ENCODE measurements at places on chromosomes 1 and 21.

GRCh38 chr1:163054181-163054591, 15.0 kb upstream of the RGS4 start:
- DNase-seq = no peak

DNA sequence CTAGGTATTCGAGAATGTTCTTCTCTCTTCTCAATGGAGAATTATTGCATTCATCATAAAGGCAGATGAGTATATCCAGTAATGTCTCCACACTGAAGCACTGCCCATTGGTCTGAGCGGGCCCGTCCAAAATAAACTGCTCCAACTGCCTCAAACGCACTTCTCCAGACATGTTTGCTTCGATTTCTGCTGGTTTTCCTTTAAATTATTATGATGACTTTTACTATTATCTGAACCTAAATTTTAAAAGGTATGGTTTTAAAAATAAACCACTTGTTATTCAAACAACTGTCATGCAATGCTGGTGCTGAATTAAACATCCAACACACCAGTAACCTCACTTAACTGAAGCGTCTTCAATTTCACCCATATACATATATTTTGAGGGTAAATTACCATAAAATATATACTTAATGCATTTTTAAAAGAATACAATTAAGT, 1.3 kb downstream of the CDC42BPA start:
- DNase-seq = no peak

DNA sequence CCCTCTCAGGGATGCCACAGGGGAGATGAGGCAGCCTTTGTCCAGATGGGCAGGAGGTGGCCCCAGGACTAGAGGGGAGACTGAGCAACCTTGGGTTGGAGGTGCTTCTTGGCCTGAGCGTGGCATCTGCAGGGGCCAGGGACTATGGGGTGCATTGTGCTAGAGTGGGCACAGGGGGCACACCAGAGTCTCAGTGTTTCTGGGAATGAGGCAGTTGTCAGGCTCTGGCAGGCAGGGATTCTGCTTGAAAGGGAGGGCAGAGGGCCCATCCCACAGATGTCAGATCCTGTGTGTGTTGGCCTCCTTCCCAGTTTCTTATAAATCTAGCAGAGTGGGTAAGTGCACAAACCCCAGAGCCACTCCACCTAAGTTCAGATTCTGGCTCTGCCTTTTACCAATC, 13.7 kb downstream of the LGR6 start:
- DNase-seq = no peak

DNA sequence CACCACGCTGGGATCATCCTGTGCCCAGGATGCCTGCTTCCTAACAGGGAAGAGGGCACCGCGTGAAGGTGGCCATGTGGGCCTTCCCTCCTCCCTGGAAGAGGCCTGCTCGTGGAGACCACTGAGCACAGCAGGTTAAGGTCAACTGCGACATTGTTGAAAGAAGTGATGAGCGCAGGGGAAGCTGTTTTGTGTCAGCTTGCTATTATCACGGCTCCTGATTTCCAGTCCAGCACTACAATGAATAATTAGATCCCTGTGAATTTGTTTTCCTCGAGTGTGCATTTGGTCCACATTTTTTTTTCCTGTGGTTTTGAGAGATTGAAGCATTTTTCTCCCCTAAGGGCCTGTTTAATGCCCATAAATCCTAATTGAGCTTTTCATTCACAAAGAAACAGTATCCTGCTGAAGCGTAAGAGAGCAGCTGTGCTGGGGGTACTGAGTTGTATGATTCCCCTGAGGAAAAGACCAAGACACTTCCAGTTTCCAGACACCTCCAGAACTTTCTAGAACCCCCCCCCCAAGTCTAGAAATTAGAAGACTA, 204.9 kb downstream of the KCNJ6 start:
- no peak for DNase-seq

DNA sequence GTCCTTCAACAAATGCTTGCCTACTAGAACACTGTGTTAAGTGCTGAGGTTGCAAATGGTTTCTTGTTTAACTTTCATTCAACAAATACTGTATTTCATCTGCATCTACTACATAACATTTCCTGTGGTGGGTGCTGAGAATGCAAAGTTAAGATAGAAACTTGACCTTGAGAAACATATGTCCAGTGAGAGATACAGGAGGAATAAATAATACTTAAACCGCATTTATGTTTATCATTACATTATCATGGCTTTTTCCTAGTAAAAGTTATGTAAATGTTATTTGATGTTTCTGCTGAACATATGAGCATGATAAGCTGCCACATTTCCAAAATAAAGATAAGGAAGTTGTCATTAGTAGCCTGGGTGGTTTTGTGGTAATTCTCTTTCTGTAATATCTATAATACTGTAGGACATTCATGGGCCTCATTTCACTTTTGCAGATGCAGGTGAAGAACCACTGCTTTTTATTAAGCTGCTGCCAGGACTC, 590.4 kb downstream of the PLPP3 start:
- DNase-seq = no peak

- DNase-seq = no peak
Measured at GRCh38 chr1:37274486-37274885, 199.9 kb upstream of the ZC3H12A start.

GRCh38 chr1:52305417-52306226, 60.4 kb downstream of the CC2D1B start:
- DNase-seq = no peak

DNA sequence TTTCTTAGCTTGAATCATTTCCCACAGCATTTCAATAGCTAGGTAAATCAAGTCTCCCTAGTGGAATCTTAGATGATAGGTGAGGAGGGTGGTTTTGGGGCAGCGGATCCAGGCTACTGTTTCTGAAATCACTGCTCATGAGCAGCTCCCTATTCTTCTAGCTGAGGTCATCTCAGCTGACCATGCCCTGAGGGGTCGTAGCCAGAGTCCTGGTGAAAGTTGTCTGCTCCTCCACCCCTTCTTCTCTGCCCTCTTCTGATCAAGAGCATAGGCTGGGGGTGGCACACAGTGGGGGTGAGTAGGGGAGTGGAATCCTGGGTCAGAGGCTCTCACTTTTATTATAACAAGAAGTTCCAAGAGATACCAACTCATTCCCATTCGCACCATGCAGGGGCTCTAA, 76.2 kb downstream of the SLC16A1 start:
- no peak for DNase-seq

DNA sequence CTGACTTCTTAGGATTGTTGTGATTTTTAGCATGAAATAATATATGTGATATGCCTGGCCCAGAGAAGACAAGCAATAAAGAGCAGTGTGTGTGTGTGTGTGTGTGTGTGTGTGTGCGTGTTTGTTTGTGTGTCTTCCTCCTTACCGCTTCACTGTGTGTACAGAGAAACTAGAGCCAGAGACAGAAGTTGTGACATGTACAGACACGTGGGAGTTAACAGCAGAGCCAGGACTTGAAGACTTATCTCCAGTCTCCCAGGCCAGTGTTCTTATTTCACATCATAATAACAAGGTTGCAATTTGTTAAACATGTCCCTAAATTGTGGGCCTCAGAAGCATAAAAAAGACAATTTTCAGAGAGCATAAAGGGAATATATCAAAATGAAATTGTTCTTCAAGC, 192.0 kb upstream of the JUN start:
- no peak for DNase-seq

GRCh38 chr1:192756314-192756713, 52.5 kb upstream of the RGS2 start:
- DNase-seq = no peak

DNA sequence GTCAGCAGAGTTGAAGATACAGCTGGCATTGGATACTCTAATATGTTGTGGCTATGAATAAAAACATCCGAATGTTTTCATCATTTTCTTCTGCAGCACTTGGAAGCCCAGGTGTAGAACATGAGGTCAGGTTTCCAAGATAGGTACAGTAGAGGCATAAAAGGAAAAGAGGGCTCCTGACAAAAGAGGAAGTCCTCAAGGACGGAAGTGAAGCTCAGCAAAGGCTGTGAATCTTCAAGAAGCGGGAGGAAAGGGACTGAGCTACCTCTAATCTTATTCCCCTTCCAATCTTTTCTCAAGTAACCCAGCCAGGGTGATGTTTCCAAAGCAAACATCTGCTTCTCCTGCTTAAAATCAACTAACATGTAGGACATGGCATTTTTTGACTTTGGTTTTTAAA, 4.4 kb upstream of the PIK3C2B start:
- no peak for DNase-seq

- DNase-seq = no peak
Measured at GRCh38 chr1:117582451-117582850, 23.4 kb upstream of the TENT5C start.

DNA sequence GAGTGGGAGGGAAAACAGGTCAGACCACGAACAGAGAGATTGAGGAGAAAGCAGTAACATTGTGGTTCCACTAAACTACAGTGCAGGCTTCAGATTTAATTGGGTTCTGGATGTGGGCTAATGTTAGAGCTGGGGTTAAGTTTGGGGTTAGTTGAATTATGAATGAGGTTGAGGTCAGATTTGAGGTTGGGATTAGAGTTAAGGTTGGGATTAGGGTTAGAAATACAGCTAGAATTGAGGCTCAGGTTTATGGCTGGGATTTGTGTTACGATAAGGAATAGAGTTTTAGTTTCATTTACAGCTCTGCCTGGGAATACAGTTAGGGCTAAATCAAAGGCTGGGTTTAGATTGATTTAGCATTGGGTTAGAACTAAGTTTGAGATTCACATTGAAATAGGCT, 1.8 kb upstream of the VSIG8 start:
- no peak for DNase-seq

GRCh38 chr1:153957744-153958110, 685 bp downstream of the CRTC2 start:
- DNase-seq = no peak
